ENCODE measurements at places on chromosomes 6 and 20.

GRCh38 chr6:134419716-134420115 is 101.8 kb upstream of the SGK1 start:
- DNase-seq, result no peak

GRCh38 chr6:135791441-135791840 is 60.1 kb upstream of the PDE7B start:
- DNase-seq, result no peak

GRCh38 chr6:159126590-159126989 is 42.6 kb upstream of the FNDC1 start:
- DNase-seq, result no peak

GRCh38 chr6:134267917-134268361 is 50.0 kb downstream of the SGK1 start:
- no peak for DNase-seq

GRCh38 chr20:2244993-2245392 is 50.8 kb upstream of the TGM3 start:
- DNase-seq, result no peak

- no peak for DNase-seq
These were observed 20.7 kb downstream of the DYNLRB1 start for GRCh38 chr20:34536798-34537394.

DNA sequence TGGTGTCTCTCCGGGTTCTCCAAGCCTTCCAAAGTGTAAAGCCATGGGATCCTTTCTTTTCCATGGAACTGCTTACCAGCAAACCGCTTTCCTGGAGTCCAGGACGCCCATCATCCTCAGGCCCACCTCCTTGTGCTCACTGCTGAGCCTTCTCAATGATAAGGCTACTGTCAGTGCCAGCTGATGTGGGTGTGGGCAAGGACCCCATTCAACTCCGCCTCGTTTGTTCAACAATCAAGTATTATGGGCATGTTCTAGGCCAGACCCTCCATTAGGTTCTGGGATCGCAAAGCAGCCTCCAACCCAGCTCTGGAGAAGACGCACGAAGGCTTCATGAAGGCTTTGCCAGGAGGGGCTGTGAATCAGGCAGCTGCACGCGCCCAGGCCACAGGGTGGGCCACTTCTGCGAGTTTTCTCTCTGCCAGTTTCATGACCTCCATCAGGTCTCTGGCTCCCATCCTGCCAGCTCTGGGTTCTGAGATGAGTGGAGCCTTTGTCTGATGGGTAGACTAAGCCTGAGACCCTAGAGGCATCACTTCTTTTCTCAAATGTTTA is 177.1 kb downstream of the MRPL14 start:
- no peak for DNase-seq

GRCh38 chr6:138912308-138912707 is 75.7 kb downstream of the REPS1 start:
- no peak for DNase-seq

DNA sequence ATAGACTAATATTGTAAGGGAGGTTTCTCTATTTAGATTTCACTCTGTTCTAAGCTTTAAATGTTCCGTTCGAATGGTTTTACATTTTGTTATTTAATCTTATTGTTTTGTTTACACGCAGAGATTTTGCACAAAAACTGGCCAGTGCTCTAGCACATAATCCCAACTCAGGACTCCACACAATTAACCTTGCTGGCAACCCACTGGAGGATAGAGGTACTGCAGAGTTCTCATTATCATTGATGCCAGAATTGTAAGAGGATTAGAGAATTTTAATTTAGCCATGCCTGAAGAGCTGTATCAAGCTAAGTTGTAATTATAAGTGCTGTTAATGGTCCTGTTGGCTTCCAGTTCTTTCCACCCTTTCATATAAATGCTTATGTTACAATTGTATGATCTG is 179.7 kb upstream of the SCGN start:
- DNase-seq, result no peak

DNA sequence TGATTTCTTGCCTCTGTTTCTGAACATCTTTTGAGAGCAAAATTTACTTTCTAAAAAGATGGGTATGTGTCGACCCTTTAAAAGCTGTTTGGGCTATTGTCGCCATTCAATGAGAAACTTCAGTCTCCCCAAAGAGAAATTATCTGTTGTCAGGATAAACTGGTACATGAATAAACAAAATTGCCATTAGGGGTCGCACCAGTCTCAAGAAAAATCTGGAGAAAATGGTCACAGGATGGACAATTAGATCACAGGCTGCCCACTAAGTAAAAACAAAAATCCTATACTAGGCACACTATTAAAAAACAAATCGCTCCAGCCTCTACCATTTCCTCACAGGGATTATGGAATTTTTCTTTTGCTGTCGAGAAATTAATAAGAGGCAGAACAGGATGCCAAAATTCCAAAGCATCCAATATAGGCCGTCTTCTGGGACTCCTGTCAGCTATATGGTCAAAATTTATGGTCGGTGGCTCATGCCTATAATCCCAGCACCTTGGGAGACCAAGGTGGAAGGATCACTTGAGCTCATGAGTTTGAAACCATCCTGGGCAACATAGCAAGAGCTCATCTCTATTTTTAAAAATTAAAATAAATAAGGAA is 5.5 kb upstream of the HLA-E start:
- DNase-seq, result no peak

- no peak for DNase-seq
These were observed 164.3 kb upstream of the RREB1 start for GRCh38 chr6:6943421-6943820.

DNA sequence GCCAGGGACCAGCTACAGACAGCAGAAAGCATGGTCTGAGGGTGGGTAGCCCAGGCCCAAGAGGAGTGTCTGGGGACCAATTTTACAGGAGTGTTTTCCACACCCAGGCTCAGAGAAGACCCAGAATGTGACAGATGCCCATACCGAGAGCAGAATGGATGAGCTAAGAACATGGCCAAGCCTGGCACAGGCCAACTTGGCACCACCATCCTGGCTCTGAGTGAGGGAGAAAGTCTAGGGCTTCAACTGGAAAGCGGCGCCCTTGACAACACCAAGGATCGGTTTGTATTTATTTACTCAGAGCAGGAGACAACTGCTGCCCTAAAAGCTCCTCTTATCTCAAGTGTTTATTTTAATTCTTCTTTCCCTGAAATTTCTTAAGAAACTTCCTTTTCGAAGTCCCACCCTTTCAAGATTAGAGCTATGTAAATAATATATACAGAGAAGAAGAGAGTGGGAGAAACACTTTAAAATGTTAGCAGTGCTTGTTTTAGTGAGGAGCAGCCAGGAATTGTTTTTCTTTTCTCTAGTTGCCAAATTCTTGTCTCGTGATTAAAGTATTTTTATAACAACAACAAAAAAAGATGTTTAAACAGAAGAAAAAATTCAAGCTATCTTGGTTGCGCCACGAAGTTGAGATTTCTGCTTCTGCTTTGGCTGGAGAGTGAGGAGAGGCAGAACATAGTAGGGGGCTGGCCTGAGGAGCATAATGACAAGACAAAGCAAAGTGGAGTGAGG is 16.2 kb downstream of the TNXB start:
- no peak for DNase-seq

DNA sequence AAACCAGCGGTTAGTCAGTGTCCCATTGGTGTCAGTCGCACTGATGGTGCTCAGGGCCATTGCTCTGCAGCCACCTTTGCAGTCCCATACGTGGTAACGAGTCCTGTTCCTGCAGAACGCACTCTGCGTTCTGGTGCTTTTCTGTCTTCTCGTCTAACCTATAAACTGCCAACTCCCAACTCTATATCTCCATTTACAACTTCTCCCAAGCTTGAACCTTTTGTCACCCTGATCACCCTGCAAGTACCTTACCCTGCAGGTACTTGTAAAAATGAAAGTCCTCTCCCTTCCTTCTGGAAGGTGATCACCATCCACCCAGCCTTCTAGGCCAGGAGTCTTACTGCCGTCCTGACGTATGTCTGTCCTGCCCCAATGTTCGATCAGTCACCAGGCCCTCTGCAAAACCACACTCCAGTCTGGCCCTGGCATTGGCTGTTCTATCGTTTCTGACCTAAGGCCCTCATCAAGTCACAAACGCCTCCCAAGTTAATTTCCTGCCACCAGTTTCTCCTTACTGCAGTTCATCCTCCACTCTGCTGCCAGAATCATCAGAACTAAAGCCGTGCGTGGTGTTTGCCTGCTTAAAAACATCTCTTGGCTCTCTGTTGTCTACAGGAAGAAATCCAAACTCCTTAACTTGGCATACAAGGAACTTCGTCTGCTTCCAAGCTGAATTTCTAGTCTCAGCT is 7.9 kb downstream of the RREB1 start:
- DNase-seq, result no peak

DNA sequence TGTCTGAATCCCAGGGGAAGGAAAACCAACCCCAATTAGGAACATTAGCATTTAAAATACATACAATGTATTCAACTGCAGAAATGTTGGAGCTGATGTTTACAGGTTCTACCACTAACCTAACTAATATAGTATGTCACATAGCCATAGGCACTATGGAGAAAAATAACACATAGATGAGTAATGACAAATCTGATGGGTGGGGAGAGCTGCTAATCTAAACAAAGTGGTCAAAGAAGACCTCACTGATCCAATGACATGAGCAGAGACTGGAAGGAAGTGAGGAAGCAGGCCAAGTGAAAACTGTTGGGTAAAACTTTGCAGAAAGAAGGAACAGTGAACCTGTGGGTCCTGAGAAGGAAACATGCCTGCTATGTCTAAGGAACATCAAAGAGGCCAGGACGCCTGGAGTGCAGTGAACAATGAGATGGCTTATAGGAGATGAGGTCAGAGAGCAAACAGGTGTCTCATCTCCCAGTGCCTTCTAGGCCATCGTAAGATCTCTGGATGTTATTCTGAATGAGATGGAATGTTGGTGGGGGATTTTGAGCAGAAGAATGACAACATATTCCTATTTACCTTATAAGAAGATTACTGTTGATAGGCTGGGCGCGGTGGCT is 135.7 kb downstream of the ALDH8A1 start:
- DNase-seq, result no peak

DNA sequence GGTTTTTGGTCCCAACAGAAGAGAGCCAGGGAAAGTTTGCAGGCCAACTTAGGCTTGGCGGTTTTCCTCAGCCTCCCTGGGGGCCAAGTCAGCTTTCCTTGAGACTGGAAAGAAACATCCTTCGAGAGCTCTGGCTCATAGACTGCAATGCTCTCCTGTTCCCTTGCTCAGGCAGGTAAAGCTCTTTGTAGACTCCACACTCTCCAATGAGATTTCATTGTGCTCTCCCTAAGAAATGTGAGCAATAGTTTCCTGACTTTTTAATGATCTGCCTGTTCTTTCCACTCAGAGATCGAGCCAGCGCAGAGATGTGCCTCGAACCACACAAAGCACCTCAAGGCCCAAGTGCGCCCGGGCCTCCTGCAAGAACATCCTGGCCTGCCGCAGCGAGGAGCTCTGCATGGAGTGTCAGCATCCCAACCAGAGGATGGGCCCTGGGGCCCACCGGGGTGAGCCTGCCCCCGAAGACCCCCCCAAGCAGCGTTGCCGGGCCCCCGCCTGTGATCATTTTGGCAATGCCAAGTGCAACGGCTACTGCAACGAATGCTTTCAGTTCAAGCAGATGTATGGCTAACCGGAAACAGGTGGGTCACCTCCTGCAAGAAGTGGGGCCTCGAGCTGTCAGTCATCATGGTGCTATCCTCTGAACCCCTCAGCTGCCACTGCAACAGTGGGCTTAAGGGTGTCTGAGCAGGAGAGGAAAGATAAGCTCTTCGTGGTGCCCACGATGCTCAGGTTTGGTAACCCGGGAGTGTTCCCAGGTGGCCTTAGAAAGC is 13.9 kb downstream of the TNFAIP3 start:
- no peak for DNase-seq

- DNase-seq, result no peak
These were observed 69.8 kb upstream of the SLC35F1 start for GRCh38 chr6:117837261-117837660.

DNA sequence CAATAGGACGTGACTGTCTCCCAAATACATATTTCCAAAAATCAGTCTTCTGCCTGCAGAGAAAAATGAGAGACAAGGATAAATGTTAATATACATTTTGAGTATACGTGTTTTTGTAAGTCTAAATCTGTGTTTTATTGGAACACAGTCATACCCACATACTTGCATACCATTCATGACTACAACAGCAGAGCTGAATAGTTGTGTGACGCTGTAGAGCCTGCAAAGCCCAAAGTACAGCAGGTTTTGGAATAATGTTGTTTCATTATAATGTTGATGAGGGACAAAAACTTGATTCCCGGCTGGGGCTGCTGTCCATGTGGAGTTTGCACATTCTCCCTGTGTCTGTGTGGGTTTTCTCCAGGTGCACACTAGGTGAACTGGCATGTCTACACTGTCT is 23.8 kb upstream of the FBXO9 start:
- DNase-seq, result no peak

GRCh38 chr20:47914792-47915191 is 129.5 kb upstream of the SULF2 start:
- no peak for DNase-seq

- DNase-seq, result no peak
These were observed 87.1 kb upstream of the NT5E start for GRCh38 chr6:85362652-85363310.

GRCh38 chr6:163313566-163313965 is 101.0 kb upstream of the QKI start:
- DNase-seq, result no peak

GRCh38 chr20:3330046-3330741 is 77.3 kb downstream of the DNAAF9 start:
- DNase-seq, result no peak

- DNase-seq, result no peak
These were observed 967 bp downstream of the KIAA0408 start for GRCh38 chr6:127458222-127458621.

DNA sequence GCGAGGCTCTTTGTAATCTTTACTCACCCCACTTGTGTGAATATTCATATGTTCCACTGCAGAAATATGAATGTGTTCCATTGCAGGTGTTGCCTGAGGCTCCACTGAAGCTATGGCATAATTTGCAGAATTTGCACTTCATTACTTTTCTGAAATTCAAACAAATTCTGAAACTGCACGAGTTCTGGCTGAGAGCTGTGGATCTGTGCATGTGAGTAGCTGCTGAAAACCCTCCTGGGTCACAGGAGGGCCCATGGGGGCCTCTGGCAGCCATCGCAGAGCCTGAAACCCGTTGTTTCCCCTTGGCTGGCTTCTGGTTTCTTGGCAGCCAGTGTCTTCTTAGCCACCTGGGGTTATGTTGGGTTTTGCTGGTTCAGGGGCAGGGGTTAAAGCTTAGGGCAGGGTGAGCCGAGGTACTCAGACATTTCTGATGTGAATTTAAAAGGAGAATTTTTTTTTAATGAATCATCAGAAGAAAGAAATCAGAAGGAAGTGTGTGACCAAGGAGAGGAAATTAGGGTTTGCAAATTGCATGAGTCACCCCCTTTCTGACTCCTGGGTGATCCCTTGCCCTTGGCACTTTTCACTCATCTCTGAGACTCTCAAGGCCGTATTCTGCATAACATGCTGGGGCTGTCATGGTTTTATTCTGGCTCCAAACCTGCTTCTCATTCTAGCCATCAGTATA is 40.6 kb downstream of the TOX2 start:
- no peak for DNase-seq

- DNase-seq, result no peak
These were observed 59.3 kb upstream of the AKAP12 start for GRCh38 chr6:151180330-151181048.

DNA sequence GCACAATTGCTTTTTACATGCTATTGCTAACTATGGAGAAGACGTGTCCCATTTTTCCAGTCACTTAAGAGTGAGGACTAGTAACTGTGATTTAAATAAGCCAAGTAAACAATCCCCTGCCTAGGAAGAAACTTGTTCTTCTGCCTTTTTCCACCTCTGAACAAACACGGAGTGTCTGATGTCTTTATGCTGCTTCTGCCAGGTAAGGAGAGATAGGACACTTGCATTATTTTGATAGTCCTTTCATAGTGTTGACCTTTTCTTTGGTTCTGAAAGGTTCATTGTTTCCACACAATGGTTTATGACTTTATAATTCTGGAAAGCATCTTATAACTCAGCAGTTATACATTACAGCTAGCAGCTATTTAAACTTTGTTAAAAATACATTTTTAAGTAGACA is 8.4 kb downstream of the LRP11 start:
- DNase-seq, result no peak
